PC-9 (cell line): ENCODE measurements at places on chromosomes 7 and 10.

- DNase-seq, result peak; percentile 69
- H3K27ac ChIP-seq, result no peak overlapping the region
- H3K36me3 ChIP-seq, result no peaks in the 10 kb centered on the region
- H3K4me3 ChIP-seq, result no peak overlapping the region
- no peaks in the 10 kb centered on the region for H3K4me1 ChIP-seq
Measured at GRCh38 chr10:112140110-112140970, 43.2 kb downstream of the GPAM start.

DNA sequence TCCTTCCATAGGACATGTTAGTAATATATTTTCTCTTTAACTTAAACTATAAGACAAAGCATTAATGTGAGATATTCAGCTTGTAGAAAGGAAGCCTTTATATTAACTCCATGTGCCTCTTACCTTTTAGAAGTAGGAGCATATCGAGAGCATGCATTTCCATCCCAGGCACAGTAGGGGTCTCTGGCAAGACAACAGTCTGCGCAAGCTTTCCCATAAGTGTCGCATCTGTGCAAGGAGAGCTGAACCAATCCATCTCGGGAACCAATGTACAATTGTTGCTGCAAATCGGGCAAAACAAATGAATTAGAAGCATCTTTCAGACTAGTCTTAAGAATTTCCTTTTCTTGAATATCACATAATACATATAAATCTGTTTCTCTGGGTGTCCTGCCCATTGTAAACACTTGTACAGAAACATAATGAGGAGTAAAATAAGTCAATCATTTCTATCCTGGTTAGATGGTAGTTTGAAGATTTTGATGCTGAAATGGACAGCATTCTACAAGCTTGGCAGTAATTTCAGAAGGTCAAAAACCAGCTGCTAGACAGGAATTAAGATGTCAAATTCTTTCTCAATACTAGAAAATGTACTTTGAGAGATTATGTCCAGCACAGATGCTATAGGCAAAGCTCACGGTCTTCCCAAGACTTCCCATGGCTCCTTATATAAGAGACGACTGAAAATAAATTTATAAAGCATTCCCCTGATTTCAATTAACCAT is 171.8 kb downstream of the SEMA3D start:
- no peak overlapping the region for H3K27ac ChIP-seq
- H3K36me3 ChIP-seq, result no peaks in the 10 kb centered on the region
- H3K27me3 ChIP-seq, result no peaks in the 10 kb centered on the region
- DNase-seq, result no peak
- no peaks in the 10 kb centered on the region; the same call in 1 of the 2 replicates for H3K4me1 ChIP-seq

GRCh38 chr10:9437131-9437530 is 1382.6 kb downstream of the GATA3 start:
- no peaks in the 10 kb centered on the region for H3K27me3 ChIP-seq
- no peak overlapping the region for H3K4me3 ChIP-seq
- no peak for DNase-seq
- no peaks in the 10 kb centered on the region for H3K4me1 ChIP-seq

GRCh38 chr7:8833355-8833754 is 399.9 kb downstream of the NXPH1 start:
- H3K4me1 ChIP-seq, result no peaks in the 10 kb centered on the region
- no peaks in the 10 kb centered on the region for H3K36me3 ChIP-seq
- no peaks in the 10 kb centered on the region for H3K27me3 ChIP-seq
- no peak overlapping the region for H3K4me3 ChIP-seq

DNA sequence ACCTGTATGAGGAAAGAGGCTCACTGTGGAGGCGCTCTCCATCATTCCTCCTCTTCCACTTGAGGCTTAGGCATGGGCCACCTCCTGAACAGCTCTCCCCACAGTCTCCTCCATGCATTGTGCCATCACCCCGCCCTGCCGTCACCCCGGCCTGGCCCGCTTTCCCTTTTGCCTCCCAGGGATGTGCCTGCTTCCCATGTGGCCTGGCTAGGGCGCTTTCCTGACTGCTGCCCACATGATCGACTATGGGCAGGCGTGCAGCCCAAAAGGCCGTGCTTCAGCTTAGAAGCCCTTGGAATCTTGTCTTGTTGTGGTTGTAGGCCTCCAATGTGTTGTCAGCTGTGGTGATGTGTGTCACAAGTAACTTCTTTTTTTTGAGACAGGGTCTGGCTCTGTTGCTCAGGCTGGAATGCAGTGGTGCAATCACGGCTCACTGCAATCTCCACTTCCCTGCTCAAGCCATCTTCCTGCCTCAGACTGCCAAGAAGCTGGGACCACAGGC is 1.8 kb upstream of the ACTR3C start:
- DNase-seq, result no peak
- peaks cover 45% of the 10 kb centered on the region for H3K4me1 ChIP-seq
- peak overlapping the region; percentile 83; the same call in 1 of the 2 replicates for H3K27ac ChIP-seq
- H3K4me3 ChIP-seq, result peak overlapping the region; percentile 98; the same call in 1 of the 2 replicates
- H3K36me3 ChIP-seq, result peaks cover 41% of the 10 kb centered on the region

DNA sequence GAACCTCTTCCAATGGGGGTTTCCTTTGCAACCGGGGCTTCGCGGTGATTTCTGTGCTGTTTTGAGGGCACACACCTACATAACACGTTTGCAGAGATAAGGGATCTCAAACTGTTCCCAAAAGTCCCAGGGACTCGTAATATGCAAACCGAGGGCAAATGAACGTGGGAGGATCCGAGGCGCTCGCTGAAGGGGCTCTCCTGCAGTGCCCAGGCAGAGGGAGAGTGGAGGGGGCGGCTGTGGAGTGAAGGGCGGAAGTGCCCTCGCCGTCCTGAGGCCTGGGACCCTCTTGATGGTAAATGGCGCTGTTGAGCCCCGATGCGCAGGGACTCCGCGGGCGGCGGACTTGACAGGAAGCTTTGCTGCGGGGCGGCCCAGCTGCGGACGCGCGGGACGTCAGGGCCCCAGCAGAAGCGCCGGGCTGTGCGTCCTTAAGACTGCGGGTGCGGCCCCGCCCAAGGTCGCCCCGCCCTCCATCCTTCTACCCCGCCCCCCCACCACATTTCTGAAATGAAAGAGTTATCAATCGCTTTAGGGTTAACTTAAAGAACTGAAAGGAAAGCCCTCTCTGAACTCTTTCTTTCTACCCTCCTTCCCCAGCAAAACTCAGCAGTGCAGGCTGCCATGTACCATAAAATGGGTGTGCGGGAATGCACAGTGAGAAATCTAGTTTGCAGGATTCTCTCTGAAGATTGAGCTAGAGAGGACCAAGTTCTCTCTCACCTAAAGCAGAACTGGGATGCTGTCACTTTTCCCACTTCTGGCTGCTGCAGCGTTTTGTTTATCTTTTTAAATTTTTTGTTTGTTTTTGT is 151.8 kb upstream of the YAE1 start:
- H3K4me3 ChIP-seq, result no peak overlapping the region
- no peaks in the 10 kb centered on the region for H3K36me3 ChIP-seq
- H3K27ac ChIP-seq, result no peak overlapping the region
- no peaks in the 10 kb centered on the region for H3K4me1 ChIP-seq
- peaks cover 58% of the 10 kb centered on the region for H3K27me3 ChIP-seq
- no peak for DNase-seq

GRCh38 chr10:102367441-102367840 is 28.1 kb upstream of the NFKB2 start:
- DNase-seq, result no peak
- no peaks in the 10 kb centered on the region for H3K27me3 ChIP-seq
- H3K4me1 ChIP-seq, result peaks cover 23% of the 10 kb centered on the region
- no peak overlapping the region for H3K4me3 ChIP-seq
- H3K27ac ChIP-seq, result peak overlapping the region; percentile 80

- H3K36me3 ChIP-seq, result no peaks in the 10 kb centered on the region
- H3K27ac ChIP-seq, result no peak overlapping the region
- no peaks in the 10 kb centered on the region for H3K4me1 ChIP-seq
- no peaks in the 10 kb centered on the region for H3K27me3 ChIP-seq
- H3K4me3 ChIP-seq, result no peak overlapping the region
- DNase-seq, result no peak
Measured at GRCh38 chr7:68629-69028, 123.7 kb upstream of the FAM20C start.

DNA sequence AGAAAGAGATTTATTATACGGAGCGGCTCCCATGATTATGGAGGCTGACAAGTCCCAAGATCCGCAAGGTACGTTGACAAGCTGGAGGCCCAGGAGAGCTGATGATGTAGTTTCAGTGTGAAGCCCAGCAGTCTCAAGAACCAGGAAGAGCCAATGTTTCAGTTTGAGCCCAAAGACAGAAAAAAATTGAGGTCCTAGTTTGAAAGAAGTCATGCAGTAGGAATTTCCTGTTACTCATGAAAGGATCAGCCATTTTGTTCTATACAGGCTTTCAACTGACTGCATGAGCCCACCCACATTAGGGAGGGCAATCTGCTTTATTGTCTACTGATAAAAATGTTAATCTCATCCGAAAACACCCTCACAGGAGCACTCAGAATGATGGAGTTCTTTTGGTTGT is 51.5 kb downstream of the CCDC71L start:
- no peaks in the 10 kb centered on the region for H3K36me3 ChIP-seq
- H3K4me1 ChIP-seq, result no peaks in the 10 kb centered on the region
- DNase-seq, result no peak

- peaks cover 18% of the 10 kb centered on the region for H3K27me3 ChIP-seq
- no peak overlapping the region for H3K4me3 ChIP-seq
- H3K4me1 ChIP-seq, result no peaks in the 10 kb centered on the region
- no peak for DNase-seq
- no peak overlapping the region for H3K27ac ChIP-seq
Measured at GRCh38 chr10:69959911-69960310, 92.7 kb upstream of the MACROH2A2 start.

DNA sequence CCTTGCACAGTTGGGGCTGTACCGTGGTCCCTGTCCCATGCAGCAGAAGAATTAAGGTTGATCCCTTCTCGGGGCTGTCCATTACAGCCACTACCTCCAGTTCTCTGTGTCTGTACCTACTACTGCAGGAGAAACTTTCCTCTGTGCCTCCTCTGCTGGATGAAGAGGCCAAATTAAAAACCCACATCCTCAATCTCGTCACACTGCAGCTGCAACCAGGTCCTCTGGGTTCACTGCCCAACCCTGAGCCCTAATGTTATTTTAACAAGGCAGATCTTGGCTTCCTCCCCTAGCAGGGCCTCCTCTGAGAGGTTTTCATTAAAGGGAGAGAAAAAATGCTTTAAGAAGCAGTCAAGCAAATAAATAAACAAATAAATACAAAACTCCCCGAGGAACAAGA is 66.6 kb downstream of the PLXNA4 start:
- no peaks in the 10 kb centered on the region for H3K4me1 ChIP-seq
- no peak overlapping the region for H3K4me3 ChIP-seq
- H3K27ac ChIP-seq, result no peak overlapping the region

- 0 out of 2 replicates have a peak, but pooled peaks cover 6% of the 10 kb centered on the region for H3K27me3 ChIP-seq
- H3K4me3 ChIP-seq, result no peak overlapping the region
- no peak for DNase-seq
- H3K27ac ChIP-seq, result no peak overlapping the region
- no peaks in the 10 kb centered on the region for H3K36me3 ChIP-seq
Measured at GRCh38 chr10:132492323-132493025, 45.1 kb upstream of the INPP5A start.

- no peaks in the 10 kb centered on the region for H3K36me3 ChIP-seq
- no peaks in the 10 kb centered on the region for H3K27me3 ChIP-seq
- peak overlapping the region; percentile 46 for H3K27ac ChIP-seq
- peaks cover 20% of the 10 kb centered on the region for H3K4me1 ChIP-seq
Measured at GRCh38 chr10:70267161-70267933, 16.5 kb downstream of the NPFFR1 start.

DNA sequence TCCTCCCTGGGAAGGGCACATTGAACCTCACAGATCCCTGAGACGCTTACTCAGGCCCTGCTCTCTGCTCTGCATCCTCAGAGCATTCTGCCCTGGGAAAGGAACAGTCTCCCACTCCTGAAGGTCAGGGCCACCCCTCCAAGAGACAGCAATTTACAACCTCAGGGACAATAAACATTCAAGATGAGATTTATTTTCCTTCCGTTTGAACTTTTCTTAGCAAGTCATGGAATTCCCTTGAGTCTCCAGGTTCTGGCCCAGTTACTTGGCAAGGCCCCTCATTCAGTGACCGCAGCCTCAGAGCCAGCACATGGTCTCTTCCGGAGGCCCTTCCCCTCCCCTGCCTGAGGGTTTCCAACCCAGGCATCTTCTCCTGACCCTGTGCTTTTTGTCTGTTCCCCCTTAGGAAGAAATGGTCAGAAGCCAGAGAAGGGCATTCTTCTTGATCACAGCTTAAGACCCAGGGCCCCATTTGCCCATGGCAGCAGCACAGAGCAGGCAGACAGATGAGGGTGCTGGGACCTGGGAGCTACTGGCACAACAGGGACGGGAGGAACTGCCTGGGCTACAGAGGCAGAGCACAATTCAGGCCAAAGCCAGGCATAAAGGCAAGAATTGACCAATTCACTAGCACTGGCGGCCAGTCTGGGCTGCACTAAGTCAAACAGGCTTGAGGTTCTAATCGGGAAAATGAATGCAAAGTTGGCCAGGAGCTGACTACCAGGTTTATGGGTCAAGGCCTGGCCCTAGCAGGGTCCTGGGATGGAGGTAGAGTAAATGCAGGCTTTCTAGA is 56.7 kb downstream of the VSTM4 start:
- H3K27me3 ChIP-seq, result peaks cover 31% of the 10 kb centered on the region; the same call in 1 of the 2 replicates
- no peak for DNase-seq
- no peak overlapping the region for H3K27ac ChIP-seq
- H3K4me3 ChIP-seq, result no peak overlapping the region
- H3K4me1 ChIP-seq, result no peaks in the 10 kb centered on the region
- no peaks in the 10 kb centered on the region for H3K36me3 ChIP-seq

GRCh38 chr7:121475806-121476205 is 79.7 kb upstream of the FAM3C start:
- no peaks in the 10 kb centered on the region for H3K27me3 ChIP-seq
- DNase-seq, result no peak
- no peaks in the 10 kb centered on the region for H3K36me3 ChIP-seq
- peaks cover 12% of the 10 kb centered on the region; the same call in 1 of the 2 replicates for H3K4me1 ChIP-seq

DNA sequence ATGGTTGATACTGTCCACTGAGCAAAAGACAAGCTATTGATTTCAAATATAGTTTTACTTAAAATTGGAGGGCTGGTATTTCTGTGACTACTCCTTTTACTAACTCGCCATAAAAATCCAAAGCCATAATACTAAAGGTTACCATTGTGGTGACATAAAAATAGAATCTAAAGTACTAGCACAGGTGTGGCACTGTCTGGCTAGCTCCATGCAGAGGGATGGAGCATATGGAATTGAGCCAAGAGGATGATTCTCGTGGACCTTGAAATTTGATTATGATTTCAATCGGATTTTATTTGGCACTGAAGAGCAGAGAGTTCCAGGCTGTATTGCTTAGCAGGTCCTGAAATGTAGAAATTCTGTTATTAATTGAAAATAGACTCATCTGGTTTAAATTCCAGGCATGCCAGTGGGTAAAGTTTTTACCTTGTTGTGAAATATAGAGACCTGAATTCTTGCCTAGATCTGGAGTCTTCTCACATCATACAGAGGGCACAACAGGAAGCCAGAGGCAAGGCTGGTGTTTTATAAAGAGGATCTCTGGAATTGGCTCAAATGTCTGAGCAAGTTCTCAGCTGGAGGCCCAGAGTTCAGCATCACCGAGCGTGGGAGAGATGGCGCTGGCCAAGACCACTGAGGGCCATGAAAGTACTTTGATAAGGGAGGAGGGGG is 29.9 kb upstream of the DLD start:
- no peak overlapping the region for H3K4me3 ChIP-seq
- no peaks in the 10 kb centered on the region for H3K4me1 ChIP-seq
- H3K36me3 ChIP-seq, result no peaks in the 10 kb centered on the region
- DNase-seq, result peak; percentile 38
- no peak overlapping the region for H3K27ac ChIP-seq
